ENCODE measurements at places on chromosomes 1 and 21.

- DNase-seq: no peak
Observed at GRCh38 chr1:14282707-14283106, 315.8 kb upstream of the KAZN start.

GRCh38 chr1:36748466-36748865 lies 265.8 kb upstream of the CSF3R start:
- no peak for DNase-seq

DNA sequence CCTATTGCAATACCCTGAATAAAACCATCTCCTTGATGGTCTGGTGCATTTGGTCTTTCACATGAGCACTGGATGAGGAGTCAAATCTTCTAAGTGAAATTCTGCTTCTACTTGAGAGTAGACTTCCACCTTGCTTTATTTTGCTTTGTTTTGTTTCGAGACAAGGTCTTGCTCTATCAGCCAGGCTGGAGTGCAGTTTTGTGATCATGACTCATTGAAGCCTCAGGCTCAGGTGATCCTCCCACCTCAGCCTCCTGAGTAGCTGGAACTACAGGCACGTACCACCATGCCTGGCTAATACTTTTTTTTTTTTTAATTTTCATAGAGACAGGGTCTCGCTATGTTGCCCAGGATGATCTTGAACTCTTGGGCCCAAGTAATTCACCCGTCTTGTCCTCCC lies 65.8 kb upstream of the F3 start:
- no peak for DNase-seq

DNA sequence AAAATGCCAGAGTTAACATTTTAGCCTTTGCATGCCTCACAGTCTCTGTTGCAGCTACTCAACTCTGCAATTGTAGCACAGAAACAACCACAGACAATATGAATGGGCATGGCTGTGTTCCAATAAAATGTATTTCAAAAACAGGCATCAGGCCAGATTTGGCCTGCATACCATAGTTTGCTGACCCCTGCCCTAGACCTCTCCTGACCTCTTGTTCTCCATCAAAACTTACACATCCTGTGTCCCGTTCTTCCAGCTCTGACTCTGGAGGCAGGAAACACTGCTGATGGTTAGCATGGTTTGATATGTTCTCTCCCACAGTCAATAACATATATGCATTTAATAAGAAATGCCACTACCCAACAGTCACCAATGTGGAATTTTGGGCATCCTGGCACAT lies 138.6 kb downstream of the LMX1A start:
- DNase-seq: no peak

- DNase-seq: no peak
Observed at GRCh38 chr1:95004013-95004412, 68.7 kb downstream of the ALG14 start.

- DNase-seq: no peak
Observed at GRCh38 chr1:240134596-240134995, 42.9 kb downstream of the FMN2 start.

DNA sequence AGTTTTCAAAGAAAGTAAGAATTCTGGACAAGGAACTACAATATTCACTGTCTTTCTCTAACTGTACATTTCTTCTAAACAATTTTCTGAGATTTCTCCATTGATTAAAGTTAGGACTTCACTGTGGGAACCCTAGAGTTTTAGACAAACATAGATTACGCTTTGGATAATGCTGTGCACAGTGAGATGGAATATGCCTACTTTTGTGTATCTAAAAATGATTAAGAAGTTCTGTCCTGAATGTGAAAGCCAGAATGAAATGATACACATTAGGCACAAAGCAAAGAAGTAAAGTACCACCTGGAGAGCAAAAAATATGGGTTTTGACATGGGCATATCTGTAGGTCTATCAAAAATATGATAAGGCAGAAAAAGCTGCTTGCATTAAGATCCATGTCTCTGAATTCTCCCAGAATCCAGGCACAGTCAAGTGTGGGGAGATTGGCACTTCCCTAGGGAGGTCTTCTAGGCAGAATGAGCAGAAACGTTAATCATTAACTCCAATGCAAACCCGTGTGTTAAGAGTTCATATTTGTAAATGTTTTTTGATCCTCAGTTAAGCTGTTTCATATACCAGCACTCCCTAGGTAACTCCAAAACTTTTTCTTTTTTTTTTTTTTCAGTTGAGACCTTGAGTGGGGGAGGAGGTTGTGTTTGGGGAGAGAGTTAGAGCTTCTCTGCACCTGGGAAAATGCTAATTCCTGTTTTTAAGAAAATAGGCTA lies 467.1 kb downstream of the LMO4 start:
- DNase-seq: no peak

GRCh38 chr21:30337276-30337744 lies at the start of gene KRTAP27-1:
Gene KRTAP27-1 (minus strand): TSS chr21:30337694. CDS start chr21:30337668, 26 bp downstream.
- DNase-seq: no peak

DNA sequence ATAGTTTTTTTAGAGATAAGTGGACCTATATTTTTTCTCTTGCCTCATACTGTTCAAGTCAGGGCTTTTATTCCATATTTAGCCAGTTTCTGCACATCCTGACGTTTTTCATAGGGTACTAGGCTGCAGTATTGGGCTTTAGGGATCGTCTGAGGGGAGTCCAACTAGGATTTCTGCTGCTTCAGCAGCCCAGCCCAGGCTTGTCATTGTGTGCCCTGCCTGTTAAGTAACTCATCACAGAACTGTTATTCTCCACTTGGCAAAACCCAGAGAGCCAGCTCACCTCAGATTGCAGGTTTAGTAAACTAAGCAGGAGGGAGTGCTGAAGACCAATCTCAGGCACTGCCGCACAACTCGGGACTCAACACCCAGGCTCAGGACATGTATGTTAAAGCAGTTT lies 2.8 kb downstream of the GALNT2 start:
- no peak for DNase-seq

DNA sequence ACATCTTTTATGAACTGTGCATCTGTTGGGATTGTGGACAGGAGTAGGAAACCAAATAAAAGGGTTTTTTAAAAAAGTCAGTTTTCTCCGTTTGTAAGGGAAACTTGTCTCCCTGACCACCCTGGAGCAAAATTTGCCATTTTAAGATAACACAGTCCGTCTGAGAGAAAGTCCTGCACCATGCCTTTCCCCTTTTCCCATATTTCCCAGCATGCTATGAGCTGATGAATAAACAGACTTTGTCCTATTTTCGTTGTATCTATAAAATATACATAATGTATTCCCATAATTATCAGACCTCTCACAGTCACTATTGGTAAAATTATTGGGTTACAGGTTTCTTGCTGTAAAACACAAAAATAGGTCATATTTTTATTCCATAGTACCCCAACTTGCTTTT lies 1.7 kb upstream of the AKT3 start:
- DNase-seq: no peak

- DNase-seq: no peak
Observed at GRCh38 chr1:25587290-25587689, 29.3 kb upstream of the MAN1C1 start.

GRCh38 chr21:27017246-27017645 lies 50.4 kb upstream of the ADAMTS5 start:
- DNase-seq: no peak

GRCh38 chr1:59272507-59272906 lies 24.4 kb upstream of the FGGY start:
- no peak for DNase-seq

- DNase-seq: peak; percentile 0
Observed at GRCh38 chr1:2789164-2789985, 12.1 kb downstream of the TTC34 start.

GRCh38 chr1:5651964-5652821 lies 340.0 kb downstream of the NPHP4 start:
- DNase-seq: no peak

DNA sequence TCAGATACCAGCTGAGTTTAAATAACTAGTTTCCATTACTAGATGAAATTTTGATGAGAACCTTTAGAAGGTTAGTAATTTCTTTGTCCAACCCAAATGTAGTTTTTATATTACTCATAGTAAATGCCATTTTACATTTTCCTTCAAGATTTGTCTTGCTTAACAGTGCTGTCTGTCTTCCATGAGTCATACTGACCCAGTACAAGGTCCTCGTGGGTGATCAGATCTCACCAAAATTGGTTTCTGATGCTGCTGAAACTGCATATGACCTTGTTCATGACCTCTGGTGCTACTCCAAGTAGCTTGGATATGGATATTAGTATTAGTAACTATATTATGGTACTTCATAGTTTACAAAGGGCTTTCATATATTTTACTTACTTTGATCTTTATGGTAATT lies 207.1 kb downstream of the RYR2 start:
- DNase-seq: no peak

- DNase-seq: no peak
Observed at GRCh38 chr1:51558375-51558924, 39.4 kb upstream of the EPS15 start.

GRCh38 chr1:222791006-222791710 lies 23.7 kb upstream of the DISP1 start:
- DNase-seq: no peak

GRCh38 chr1:16116625-16117024 lies 39.2 kb downstream of the EPHA2 start:
- DNase-seq: no peak

DNA sequence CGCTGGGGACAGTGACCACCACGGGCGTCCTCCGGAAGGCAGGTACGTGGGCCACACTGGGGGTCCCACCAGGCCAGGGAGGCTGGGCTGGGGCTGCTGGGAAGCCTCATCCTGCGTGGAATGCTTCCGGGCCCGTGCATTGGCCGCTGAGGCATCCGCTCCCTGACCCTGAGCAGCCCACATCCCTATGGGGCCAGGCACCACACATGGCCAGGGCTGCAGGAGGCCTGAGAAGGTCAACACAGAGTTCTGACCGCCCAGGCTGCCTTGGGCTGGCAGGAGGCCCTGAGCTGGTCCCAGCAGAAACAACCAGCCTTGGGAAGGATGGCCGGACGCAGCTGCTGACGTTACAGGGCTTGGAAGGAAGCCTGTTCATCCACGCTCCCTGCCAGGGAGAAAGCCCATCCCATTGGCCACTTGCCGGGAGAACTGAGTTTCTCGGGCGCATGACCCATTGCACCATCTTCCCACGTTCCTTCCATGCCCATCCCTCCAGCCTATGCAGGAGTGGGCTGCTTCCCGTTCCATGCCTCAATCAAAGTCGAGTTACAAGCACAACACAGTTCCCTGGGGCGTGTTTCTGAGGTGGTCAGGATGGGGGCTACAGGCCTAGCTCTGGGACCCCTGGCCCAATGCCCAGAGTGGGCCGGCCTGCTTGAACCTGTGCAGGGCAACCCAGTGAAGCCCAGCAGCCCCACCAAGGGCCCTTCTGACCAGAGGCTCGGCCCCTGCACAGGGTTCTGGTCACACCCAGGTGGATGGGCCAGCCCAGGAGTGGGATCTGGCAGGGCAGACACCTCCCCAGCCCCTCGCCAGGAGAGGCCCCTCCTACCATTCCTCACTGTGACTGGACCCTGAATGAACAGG lies 31.7 kb downstream of the TRIM11 start:
- DNase-seq: no peak

- DNase-seq: no peak
Observed at GRCh38 chr1:201329286-201329685, 46.0 kb downstream of the PKP1 start.

DNA sequence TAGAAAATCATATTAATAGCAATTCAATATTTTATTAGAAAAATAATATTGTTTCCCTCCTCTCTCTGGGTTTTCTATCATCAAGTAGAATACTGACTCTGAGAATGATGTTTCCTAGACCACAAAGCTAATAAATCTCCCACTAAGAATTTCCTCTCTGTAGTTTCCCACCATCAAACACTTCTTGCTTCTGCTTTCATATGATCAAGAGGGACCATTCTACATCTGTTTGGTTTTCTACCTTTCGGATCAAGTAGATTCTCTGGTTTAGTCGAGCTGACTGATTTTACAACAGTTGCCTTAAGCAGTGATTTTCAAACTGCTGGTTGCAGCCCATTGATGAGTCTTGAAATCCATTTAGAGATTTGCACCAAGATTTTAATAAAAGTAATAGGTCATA lies 240.2 kb upstream of the PTBP2 start:
- no peak for DNase-seq

GRCh38 chr1:151541752-151542151 lies 1.6 kb downstream of the TUFT1 start:
- no peak for DNase-seq

- no peak for DNase-seq
Observed at GRCh38 chr1:17829579-17829978, 74.4 kb downstream of the ACTL8 start.

DNA sequence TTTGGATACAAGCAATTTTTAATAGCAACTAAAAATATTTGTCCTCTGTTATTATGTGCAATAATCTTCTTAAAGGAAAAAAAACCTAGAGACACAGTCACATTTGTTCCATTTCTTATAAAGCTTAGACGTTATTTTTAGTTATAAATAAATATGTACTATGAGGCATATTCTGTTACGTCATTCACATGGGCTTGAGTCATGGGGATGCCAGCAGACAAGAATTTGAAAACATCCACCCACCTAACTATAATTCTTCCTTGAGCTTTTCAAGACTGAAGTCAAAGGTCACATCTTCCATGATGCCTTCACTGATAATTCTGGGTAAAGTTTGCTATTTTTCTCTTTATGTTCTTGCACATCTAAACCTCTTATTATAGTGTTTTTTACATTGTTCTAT lies 268.8 kb downstream of the KCTD3 start:
- DNase-seq: no peak

GRCh38 chr1:16459352-16459925 lies 18.9 kb downstream of the NECAP2 start:
- no peak for DNase-seq

GRCh38 chr1:203592730-203593129 lies 33.9 kb upstream of the ATP2B4 start:
- DNase-seq: no peak

DNA sequence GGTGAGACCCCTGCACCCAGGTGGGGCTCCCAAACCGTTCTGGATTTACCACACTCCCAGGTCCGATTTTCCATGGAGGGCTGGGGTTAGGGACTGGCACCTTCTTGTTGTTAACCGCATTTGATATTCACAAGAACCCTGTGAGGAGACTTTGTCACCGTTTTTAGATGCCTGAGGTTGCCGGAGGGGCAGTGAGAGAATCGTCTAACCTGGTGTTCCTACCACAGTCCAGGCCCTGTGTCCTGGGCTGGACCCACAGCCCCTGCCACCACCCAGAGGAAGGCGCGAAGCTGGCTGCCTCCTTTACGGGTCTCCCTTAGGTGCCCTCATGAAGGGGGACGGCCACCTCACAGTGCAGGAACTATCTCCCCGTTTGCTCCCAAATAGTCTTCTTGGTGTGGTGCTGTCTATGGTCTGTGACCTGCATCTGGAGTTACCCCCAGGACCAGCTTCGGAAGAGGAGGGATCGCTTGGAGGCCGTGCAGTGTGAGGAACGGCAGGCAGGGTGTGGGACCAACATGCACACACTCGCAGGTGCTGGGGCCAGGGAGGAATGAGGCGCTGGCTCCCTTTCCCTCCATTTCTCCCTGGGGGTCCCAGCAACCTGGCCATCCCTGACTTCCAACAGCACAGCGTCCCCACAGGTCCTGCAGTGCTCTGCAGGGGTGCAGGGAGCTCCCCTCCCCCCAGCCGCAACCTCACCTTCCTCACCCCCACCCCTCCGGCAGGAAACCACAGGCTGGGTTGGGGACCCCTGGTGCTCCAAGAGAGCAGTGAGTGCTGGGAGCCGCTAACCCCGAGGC lies 7.0 kb downstream of the SIM2 start:
- DNase-seq: no peak

- no peak for DNase-seq
Observed at GRCh38 chr21:43196826-43197225, 28.0 kb downstream of the CRYAA start.

- DNase-seq: no peak
Observed at GRCh38 chr21:45990741-45991605, 9.4 kb downstream of the COL6A1 start.

GRCh38 chr1:243732637-243733036 lies 117.4 kb downstream of the AKT3 start:
- DNase-seq: no peak

All from stimulated activated CD4-positive, alpha-beta T cell treated with anti-CD3 and anti-CD28 coated beads, Interleukin-15, amount 100 ng/mL, for 1 hour (primary cell).